Activated CD4-positive, alpha-beta T cell treated with anti-CD3 and anti-CD28 coated beads, Interleukin-2, amount 10 ng/mL, durations not matched to agents 7 days and 5 days (primary cell): ENCODE measurements at places on chromosomes 6 and 20.

GRCh38 chr20:39654171-39654570, 692.0 kb downstream of the DHX35 start:
- no peak for DNase-seq
- no peaks in the 10 kb centered on the region for H3K36me3 ChIP-seq
- H3K4me3 ChIP-seq, result no peak overlapping the region

DNA sequence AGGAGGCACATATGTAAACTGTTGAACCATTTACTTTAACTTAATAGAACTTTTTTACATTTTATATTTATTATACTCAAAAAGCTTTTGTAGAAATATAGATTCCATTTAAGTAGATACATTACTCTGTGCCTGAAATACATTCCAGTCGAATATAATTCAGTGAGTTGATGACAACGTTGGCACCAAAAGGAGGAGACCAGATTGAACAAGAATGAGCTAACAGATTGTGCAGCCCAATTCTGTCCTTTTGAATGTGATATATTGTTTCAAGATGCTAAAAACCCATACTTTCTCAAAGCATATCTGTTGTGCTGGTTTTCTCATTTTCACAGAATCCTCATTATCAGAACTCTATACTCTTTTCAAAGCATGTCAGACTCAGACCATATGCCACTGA, 147.4 kb upstream of the SIM1 start:
- no peak overlapping the region for H3K27ac ChIP-seq
- no peaks in the 10 kb centered on the region for H3K27me3 ChIP-seq
- no peak overlapping the region for H3K4me3 ChIP-seq
- H3K4me1 ChIP-seq, result no peaks in the 10 kb centered on the region
- H3K36me3 ChIP-seq, result no peaks in the 10 kb centered on the region

GRCh38 chr6:110731196-110731595, 84.1 kb downstream of the CDK19 start:
- no peak overlapping the region for H3K4me3 ChIP-seq
- no peak overlapping the region for H3K27ac ChIP-seq
- H3K4me1 ChIP-seq, result no peaks in the 10 kb centered on the region
- no peaks in the 10 kb centered on the region for H3K27me3 ChIP-seq
- H3K36me3 ChIP-seq, result peaks cover 8% of the 10 kb centered on the region

GRCh38 chr6:152783217-152783878, 32.8 kb downstream of the VIP start:
- no peaks in the 10 kb centered on the region for H3K4me1 ChIP-seq
- H3K4me3 ChIP-seq, result no peak overlapping the region
- no peak overlapping the region for H3K27ac ChIP-seq
- no peaks in the 10 kb centered on the region for H3K36me3 ChIP-seq

DNA sequence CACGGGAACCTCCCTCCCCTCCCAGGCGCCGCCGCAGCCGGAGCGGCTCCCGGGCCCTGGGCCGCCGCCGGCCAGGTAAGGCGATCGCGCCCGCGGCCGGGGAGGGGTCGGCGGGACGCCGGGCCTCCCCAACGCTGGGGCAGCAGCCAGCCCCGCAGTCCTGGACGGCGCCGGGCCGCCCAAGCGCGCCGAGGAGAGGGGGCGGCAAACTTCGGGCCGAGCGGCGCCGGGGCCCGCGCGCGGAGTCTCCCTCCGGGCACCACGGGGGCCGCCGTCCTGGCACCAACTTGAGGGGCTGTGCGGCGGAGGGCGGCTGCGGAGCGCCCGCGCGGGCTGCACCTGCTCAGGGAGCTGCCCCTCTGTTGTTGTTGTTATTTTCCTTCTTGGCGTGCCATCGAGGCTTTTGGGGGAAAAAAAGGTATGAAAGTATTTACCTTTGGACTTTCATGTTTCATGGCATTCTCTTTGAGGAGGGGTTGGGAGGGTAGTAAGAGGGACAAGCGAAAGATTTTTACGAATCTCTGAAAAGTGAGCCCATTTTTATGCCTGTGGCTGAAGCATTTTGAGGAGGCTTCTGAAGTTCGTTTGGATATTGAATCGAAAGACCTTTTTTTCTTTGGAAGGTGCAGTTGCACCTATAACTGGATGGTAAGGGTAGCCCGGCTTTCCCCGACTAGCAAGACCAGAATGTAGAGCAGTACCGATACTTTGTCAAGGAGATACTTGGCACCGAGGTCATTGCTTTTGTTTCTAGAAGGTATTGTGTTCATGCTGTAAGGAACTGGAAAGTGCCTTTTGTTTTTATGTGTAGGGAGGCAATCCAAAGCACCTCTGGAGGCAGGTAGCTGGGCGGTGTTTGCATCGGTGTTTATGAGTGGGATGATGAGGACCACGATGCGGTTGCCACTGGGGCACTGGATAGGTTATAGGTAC, at the start of gene RNF182:
Gene RNF182, plus strand, starts transcription at position 4 of the 933 bp plus-strand sequence. CDS start 52,168 bp downstream, outside the sequence.
- H3K27me3 ChIP-seq, result peaks cover 66% of the 10 kb centered on the region
- H3K4me1 ChIP-seq, result peaks cover 12% of the 10 kb centered on the region
- peak within 1 kb of the TSS; percentile 71 for H3K4me3 ChIP-seq
- H3K36me3 ChIP-seq, result no peaks in the 10 kb centered on the region
- no peak within 1 kb of the TSS for H3K27ac ChIP-seq

DNA sequence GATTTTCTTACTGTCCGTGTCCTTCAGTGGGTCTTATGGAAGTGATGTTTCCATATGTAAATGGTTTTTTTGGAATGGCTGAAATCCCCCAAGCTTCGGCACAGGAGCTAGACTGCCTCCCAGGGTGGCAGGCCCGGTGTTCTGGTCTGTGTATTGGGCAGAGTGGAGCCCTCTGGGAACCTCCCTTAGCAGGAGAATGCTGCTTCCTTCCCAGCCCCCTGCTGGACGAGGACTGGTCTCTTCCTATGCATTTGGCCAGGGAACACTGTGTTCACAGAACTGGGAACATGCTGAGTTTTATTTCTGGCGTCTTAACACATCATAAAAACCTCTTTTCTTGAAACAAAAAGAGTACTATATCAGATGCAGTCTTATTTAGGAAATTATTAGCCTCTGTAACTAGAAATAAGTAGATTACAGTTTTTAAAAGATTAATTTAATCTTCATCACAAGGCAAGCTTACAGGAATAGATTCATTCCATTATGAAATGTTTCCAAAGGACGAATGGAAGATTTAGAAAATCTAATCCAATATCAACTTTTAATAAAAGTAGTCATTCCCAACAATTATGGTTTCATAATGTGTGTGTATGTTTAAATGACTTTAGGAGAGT, 56.6 kb downstream of the SYTL3 start:
- DNase-seq, result no peak
- H3K27ac ChIP-seq, result no peak overlapping the region
- H3K36me3 ChIP-seq, result peaks cover 19% of the 10 kb centered on the region
- H3K4me1 ChIP-seq, result peaks cover 18% of the 10 kb centered on the region
- H3K4me3 ChIP-seq, result no peak overlapping the region

- H3K27ac ChIP-seq, result no peak overlapping the region
- H3K4me1 ChIP-seq, result no peaks in the 10 kb centered on the region
- no peak overlapping the region for H3K4me3 ChIP-seq
- H3K27me3 ChIP-seq, result no peaks in the 10 kb centered on the region
- DNase-seq, result no peak
Measured at GRCh38 chr6:97151601-97152000, 131.4 kb downstream of the MMS22L start.

DNA sequence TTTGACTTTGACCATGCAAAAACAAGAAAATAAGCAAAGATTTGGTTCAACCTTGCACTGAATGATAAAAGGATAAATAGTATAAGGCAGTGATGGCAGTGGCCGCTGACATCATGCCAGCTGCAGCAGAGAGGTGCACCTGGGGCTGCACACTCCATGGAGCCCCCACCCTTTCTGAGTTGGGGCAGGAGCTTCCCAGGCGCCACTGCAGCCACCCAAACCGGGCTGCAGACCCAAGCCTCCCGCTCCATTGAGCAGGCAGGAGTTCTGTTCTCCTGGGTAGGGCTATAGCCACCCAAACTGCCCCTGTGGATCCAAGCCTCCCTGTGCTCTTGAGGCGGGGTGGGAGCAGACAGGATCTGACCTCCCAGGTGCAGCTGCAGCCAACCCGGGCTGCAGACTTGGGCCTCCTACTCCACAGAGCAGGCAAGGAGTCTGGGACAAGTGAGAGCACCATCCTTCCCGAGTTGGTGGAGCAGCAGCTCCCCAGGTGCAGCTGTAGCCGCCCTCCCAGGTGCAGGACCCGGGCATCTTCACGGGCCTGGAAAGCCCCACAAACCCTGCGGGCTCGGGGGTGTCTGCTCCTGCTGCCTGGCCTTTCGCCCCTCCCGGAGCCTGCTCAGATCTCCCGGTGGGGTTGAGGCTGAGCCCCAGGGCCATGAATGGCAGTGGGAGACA, 537.9 kb downstream of the TENT5A start:
- no peak overlapping the region for H3K4me3 ChIP-seq
- H3K27me3 ChIP-seq, result no peaks in the 10 kb centered on the region
- no peaks in the 10 kb centered on the region for H3K4me1 ChIP-seq

DNA sequence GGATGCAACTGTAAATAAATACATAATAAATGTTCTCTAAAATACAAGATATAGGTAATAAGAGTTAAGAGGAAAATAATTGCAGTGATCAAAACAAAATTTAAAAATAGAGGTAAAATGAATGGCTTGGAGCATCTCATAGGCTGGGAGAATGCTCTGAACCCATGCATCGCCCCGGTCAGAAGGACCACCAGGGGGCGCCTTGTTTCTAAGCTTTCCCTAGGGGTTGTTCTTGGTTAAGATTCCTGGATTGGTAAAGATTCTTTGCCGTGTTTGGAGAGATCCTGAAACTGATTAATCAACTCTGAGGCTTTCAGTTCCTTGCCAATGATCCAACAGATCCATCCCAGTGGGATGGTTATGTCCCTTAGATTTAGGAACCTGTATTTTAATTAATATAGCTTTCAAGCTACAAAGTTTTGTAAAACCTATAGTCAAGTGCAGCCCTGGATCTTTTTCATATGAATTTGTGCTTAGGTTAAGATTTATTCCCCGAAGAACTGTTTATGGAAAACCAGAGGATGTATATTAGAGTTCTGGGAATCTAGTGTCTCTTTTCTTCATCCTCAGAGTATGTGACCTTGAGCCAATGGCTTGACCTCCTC, 45.3 kb upstream of the PRELID3B start:
- H3K27me3 ChIP-seq, result peaks cover 26% of the 10 kb centered on the region
- no peak overlapping the region for H3K4me3 ChIP-seq
- peak; percentile 86 for DNase-seq
- H3K4me1 ChIP-seq, result peaks cover 4% of the 10 kb centered on the region
- H3K36me3 ChIP-seq, result no peaks in the 10 kb centered on the region
- H3K27ac ChIP-seq, result no peak overlapping the region

GRCh38 chr20:38133680-38134426, 31.2 kb downstream of the TGM2 start:
- DNase-seq, result no peak
- peaks cover 7% of the 10 kb centered on the region for H3K4me1 ChIP-seq
- no peak overlapping the region for H3K4me3 ChIP-seq
- H3K27me3 ChIP-seq, result no peaks in the 10 kb centered on the region
- no peaks in the 10 kb centered on the region for H3K36me3 ChIP-seq

- no peaks in the 10 kb centered on the region for H3K36me3 ChIP-seq
- peaks cover 6% of the 10 kb centered on the region for H3K4me1 ChIP-seq
- H3K27ac ChIP-seq, result no peak overlapping the region
- no peak for DNase-seq
- peaks cover 26% of the 10 kb centered on the region for H3K27me3 ChIP-seq
Measured at GRCh38 chr20:44111712-44112335, 75.2 kb downstream of the JPH2 start.

DNA sequence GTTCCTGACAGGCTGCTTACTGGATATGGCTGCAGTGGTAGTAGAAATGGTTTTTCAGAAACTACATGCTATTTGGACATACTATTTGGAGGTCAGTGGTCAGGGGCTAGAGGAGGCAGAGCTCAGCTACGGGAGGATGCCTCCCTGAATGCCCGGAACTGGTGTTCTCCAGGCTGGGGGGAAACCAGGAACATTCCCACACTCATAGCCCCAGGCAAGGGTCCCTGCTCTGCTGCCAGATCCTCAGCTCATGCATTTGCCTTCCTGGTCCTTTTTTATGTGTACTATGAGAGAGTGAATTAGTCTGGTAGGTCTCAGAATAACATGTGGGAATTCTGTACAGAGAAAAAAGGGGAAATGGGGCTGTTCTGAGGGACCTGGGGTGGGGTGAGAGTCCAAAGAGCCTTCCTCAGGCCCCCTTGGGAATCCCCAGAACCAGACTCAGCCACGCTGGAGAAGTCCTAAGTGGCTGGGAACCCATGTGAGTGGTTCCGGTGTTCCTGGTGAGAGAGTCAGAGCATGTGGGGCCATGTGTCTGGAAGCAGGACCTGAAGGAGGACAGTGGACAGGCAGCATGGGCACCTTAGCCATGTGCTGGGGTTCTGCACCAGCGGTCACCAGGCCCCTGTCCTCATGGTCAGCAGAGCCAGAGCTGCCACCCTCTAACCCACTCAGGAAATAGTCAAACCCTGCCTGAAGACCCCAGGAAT, 58.0 kb upstream of the MYL9 start:
- H3K27me3 ChIP-seq, result no peaks in the 10 kb centered on the region
- H3K4me3 ChIP-seq, result no peak overlapping the region
- DNase-seq, result no peak
- H3K36me3 ChIP-seq, result no peaks in the 10 kb centered on the region
- no peak overlapping the region for H3K27ac ChIP-seq
- H3K4me1 ChIP-seq, result peaks cover 8% of the 10 kb centered on the region

- H3K27ac ChIP-seq, result no peak overlapping the region
- DNase-seq, result no peak
- H3K27me3 ChIP-seq, result peaks cover 6% of the 10 kb centered on the region
- no peaks in the 10 kb centered on the region for H3K36me3 ChIP-seq
- no peaks in the 10 kb centered on the region for H3K4me1 ChIP-seq
Measured at GRCh38 chr20:23697947-23698346, 9.1 kb upstream of the CST4 start.

DNA sequence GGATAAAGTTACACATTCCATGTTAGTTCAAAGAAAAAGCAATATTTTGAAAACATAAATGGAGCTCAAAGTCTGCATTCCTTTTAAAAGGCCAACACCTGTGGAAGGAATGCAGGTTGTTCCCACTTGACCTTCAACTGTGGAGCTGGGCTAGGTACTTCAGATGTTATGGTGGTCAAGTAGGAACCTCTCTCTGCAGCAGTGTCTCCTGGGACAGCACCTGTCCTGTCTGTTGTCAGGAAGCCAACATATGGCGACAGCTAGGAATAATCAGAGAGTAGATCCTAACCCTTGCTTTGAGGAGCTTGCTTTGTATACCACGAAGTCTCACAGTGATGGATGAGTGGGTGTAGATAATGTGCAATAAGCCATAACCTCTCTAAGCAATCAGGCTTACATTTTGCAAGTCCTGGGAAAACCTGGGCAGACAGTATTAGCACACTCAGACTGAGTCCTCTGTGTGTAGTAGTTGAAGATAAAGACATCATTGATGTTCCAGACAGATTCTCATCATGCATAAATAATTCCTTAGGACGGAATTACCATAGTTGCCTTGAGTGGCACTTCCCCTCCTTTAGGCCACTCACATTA, 347.5 kb downstream of the PRL start:
- peaks cover 18% of the 10 kb centered on the region for H3K4me1 ChIP-seq
- no peak overlapping the region for H3K4me3 ChIP-seq
- no peak overlapping the region for H3K27ac ChIP-seq
